Kidney epithelial cell (primary cell): ENCODE measurements at places on chromosomes 3 and 15.

GRCh38 chr15:33810806-33811205 lies 157.5 kb upstream of the CHRM5 start:
- DNase-seq = no peak

GRCh38 chr3:60764870-60765269 lies 486.4 kb downstream of the FHIT start:
- DNase-seq = no peak

GRCh38 chr3:127676921-127677351 lies 4.2 kb downstream of the ABTB1 start:
- no peak for DNase-seq

DNA sequence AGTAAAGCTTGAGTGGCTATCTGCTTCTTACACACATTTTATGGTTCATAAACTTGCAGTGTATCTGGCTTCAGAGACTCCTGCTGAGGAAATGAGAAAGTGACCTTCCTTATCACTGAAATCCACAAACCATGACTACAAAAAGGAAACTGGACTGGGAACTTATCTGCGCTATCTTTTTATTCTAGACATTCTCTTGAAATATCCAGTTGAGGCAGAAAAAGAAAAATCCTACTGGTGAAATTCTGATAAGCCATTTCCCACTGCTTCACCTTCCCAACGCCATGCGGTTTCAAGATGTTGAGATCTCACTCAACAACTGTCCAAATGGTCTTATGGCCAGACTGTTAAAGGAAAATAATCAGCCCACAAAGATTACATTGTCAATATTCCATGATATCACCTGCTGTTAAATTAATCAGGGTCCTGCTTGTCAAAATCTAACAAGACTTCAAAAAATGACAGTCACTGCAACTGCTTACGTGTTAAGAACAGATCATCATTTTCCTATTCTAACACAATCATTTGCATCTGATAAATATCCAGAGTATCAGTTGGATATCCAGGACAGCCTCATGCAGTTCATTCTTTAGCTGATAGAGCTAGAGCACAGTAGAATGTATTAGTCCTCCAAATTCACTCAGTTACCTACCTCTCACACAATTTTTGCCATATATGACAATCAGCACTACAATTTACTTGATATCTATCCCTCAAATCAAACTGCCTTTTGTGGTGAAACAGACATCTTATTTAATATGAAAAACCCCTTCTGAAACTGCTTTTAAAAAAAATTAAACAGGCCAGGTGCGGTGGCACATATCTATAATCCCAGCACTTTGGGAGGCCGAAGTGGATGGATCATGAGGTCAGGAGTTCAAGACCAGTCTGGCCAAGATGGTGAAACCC lies 538.1 kb downstream of the MAGI1 start:
- DNase-seq = no peak

GRCh38 chr3:119350114-119350513 lies 55.9 kb downstream of the ARHGAP31 start:
- no peak for DNase-seq

DNA sequence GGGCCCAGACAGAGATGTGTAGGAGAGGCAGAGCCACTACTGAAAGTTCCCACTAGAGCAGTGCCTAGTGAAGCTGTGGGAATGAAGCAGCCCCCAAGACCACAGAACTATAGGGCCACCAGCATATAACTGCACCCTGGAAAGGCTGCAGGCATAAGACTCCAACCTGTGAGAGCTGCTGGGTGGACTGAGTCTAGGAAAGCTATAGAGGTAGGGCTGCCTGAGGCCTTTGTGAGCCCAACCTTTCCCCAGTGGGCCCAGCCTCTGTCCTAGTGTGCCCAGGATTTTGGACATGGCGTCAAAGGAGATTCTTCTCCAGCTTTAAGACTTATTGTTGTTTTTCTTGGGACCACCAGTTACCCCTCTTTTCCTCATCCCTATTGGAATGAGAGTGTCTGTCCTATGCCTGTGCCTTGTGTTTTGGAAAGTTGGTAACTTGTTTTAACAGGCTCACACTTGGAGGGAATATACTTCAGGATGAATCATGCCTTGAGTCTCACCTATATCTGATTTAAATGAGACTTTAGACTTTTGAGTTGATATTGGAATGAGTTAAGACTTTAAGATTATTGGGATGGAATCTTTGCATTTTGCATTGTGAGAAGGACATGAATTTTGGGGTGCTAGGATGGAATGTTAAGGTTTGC lies 28.1 kb downstream of the SLMAP start:
- DNase-seq = no peak

- DNase-seq = no peak
These were observed 55.5 kb downstream of the GLDN start for GRCh38 chr15:51396921-51397320.
